Stimulated activated CD8-positive, alpha-beta memory T cell treated with anti-CD3 and anti-CD28 coated beads, Interleukin-15, amount 100 ng/mL, for 4 hours (primary cell): ENCODE measurements at places on chromosomes 3 and 15.

GRCh38 chr3:25904206-25904605 is 114.3 kb downstream of the OXSM start:
- DNase-seq = no peak

- no peak for DNase-seq
These were observed 6.5 kb upstream of the TM4SF18 start for GRCh38 chr3:149339931-149340309.

DNA sequence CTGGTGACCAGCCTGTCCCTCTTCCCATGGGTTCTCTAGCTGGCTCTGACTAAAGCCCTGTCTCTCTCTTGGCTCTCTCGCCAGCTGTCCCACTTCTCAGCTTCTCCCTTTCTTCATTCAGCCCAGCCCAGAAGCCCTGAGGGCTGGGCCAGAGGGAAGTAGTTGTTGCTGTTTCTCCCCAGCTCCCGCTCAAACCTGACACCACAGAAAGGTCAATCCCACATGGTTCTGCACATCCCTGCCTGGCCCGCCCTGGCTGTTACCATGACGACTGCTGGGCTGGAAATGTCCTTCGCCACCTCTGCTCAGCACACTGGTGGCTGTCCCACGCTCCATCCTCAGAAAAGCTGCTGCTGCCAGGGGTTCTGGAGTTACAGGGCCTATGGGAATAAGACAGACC is 25.9 kb downstream of the CCDC32 start:
- DNase-seq = no peak

DNA sequence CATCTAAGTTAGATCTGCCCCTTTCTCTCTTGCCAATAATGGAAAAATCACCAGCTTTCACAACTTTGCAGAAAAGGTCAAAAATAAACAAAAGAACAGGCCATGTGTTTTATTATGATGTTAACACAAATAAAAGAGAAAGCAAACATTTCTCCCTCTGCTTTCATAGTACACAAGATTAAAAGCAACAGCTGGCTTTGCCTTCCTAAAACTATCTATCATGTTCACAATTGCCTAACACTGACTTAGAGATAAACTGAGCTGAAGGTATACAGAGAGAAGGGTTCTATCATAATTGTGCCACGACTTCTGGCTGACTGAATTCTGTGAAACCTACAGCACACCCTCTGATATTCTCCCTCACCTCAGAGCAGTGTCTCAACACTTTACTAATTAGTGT is 29.4 kb downstream of the AADAC start:
- no peak for DNase-seq

DNA sequence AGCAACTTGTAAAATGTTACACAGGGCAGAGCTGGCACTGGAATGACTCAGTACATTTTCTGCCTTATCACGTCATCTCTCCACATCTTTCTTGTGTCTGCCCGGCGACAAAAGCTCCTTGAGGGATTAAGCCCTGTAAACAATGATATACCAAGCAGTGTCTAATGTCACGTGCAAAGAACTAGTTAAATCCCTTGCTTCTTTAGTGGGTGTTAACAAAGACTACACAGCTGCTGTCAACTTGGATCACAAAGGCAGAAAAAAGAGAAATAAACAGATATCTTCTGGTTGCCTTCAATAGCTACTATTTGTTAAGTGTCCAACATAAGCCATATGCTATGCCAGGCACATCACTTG is 48.1 kb upstream of the FRMD4B start:
- DNase-seq = no peak

DNA sequence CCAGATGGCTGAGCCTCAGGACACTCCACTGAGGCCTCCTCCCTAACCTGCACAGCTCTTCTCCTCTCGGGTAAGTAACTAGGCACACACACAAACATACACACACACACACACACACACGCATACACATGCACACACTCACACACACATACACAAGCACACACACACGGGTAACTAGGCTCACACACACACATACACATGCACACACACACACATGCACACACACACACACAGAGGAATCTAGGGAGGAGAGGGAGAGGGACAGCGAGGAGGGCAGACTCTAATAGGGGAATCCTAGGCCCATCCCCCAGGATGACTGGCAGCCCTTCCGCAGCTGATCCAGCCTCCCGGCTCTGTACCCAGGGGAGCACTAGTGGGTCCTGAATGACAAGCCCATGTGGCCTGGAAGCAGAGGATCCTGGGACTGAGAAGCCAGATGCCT is 177.4 kb upstream of the LINGO1 start:
- no peak for DNase-seq

DNA sequence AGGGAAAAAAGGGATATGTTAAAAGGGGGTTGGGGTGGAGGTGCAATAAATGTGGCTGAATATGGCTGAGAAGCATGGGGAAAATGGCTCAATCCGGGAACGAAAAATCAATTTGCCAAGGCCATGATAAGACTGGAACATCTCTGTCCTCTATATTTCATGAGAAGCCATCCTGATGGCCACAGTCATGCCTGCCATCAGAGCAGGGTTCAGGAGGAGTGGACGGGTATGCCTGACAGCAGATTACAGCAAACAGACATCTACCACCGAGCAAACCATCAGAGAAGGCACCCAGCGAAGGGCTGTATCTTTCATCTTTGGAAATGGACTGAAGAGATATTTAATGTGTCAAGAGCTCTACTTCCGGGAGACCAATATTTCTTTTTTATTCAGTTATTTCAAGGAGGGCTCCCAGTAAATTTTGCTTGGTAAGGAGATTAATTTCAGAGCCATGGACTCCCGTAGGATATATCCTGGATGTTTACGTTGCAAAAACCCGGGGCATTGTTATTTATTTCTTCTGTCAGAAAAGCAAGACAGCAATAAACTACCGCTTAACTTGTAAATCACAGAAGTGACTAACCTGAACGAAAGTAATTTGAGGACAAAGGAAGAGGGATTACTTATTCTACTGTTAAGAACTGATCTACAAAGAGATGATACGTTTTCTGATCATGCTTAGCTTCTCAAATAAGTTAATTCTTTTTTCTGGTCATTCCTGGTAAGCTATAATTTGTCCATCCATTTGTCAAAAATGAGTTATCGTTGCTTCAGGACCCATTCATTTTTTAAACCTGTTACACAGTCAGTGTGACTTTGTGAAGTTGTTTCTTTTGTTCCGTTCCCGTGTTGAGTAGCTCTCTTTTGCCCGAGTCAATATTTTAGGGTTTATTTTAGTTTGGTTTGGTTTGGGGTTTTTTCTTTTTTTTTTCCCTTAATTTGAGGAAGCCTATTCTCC is 80.6 kb upstream of the CHD2 start:
- no peak for DNase-seq

GRCh38 chr15:72319360-72319984 is 485 bp downstream of the CELF6 start:
- no peak for DNase-seq

GRCh38 chr3:66475386-66476020 is 25.3 kb downstream of the LRIG1 start:
- DNase-seq = no peak

- DNase-seq = no peak
These were observed 34.9 kb upstream of the POU1F1 start for GRCh38 chr3:87311309-87311708.

- no peak for DNase-seq
These were observed 135.2 kb downstream of the VGLL4 start for GRCh38 chr3:11508346-11509172.

DNA sequence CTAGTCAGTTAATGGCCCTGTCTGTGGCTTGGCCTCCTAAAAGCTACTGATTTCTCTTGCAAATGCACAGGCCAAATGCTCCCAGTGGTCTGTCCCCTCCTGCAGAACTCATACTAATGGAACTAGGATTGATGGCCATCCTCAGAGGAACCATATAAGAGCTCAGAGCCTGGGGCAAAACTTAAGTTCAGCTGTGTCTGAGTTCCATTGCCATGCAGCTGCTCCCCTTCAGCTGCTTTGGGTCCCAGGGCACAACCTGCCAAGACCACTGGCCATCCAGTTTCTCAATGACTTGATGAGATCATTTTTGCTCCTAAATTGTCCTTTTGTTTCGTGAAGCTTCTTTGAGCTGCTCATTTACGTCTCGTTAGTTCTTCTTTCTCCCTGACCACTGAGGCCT is 529.5 kb upstream of the TBL1XR1 start:
- DNase-seq = no peak

DNA sequence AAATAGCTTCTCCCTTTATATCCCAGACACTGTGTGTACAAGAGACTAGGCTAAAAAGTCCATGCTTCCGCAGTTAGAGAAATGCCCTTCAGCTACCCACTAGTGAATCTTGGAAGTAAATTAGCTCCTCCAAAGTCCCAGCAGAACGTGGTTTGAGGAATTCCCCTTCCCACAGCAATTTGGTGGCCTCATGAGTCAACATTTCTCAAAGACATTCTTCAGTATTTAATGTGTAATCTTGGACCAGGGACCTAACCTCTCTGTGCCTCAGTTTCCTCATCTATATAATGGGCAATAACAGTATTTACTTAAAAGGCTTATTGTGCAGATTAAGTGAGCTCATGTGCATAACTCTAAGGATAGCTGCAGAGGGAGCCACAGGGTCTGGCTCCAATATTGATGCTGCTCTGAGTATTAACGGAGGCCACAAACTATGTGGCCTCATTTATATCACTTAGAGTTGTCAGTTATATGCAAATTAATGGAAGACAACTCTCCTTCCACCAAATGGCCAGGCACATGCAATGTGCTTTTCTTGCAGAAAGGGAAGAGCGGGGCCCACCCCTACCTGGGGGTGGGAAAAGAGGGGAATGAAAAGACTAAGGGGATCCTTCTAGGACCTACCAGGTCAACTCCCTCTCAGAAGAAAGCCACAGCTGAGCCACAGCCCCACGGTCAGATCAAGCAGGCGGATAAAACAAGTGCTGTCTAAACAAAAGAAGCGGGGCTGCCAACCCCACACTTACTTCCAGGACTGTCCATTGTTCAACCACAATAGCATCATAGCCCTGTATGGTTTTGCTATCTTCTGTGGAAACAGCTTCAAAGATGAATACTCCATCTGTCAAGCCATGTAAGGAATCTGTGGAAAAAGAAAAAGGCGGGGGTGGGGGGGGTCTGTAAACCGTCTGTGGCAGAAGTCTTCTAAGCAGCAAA is 92.4 kb downstream of the OXNAD1 start:
- DNase-seq = no peak

DNA sequence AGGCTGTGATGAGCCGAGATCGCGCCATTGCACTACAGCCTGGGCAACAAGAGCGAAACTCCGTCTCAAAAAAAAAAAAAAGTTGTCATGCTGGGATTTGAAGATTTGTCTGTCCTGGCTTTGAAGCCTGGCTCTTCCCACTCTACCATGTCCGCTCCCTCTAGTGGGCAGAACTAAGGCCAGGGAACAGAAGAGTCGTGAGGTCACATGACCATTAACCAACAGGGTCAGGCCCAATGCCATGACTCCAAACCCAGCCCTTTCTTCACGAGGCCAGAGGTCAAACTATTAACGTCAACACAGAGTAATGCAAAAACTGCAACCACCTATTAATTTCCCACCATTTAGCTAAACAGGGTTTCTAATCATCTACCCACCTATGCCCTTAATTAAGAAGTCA is 212.1 kb downstream of the ADAMTS17 start:
- DNase-seq = no peak

DNA sequence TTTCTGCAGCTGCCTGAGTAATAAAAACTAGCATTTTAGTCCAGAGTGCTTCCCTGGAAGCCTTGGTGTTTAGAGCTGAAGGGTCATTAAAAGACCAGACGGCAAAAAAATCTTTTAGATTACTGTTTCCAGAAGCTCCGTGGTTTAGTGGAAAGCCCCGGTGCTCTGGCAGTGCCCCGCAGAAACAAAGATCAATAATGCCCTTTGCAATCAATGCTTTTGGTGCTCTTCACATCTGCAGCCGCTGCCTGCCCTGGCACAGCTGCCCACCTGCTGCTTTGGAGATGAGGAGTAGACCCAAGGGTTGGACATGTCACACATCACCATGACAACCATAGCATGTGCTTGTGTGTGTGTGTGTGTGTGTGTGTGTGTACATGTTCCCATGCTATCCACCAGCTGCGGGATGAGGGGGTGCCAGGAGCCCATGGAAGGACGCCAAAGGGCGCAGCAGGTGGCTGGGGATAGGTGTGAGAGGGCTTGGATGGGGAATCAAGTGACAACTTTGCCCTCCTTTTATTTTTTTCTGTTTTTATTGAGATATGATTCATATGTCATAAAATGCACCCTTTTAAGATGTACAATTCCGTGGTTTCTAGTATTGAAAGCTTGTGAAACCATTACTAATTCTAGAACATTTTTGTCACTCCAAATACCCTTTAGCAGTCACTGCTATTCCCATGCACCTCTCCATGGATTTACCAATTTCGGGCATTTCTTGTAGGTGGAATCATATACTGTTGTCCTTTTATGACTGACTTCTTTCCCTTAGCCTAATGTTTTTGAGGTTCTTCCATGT is 75.7 kb upstream of the KLHL25 start:
- DNase-seq = no peak

- no peak for DNase-seq
These were observed 66.9 kb upstream of the MYO5C start for GRCh38 chr15:52362497-52362896.

DNA sequence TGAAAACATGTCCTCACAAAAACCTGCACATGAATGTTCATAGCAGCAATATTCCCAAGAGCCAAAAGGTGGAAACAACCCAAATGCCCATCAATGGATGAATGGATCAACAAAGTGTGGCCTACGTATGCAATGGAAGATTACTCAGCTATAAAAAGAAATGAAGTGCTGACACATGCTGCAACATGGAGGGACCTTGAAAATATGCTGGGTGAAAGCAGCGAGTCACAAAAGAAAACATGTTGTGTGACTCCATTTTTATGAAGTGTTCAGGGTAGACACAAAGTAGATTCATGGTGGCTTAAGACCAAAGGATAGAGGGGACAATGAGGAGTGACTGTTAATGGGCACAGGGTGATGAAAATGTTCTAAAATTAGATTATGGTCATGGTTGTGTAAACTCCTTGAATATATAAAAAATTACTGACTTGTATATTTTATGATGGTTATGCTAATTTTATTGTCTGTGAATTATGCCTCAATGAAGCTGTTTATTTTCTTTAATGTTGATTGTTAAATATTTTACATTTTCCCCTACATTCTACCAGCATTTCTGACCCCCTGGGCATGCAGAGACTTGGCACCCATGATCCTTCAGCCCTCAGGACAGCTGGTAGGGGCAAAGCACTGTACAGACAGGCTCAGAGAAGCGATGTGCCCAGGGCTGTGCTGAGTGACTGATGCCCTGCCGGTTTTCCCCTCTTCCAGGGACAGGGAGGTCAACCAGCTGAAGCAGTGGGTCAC is 37.8 kb downstream of the CFAP100 start:
- DNase-seq = no peak

GRCh38 chr3:160162440-160162839 is 62.8 kb upstream of the C3orf80 start:
- DNase-seq = no peak

- no peak for DNase-seq
These were observed 29.8 kb upstream of the RPL29 start for GRCh38 chr3:52025453-52025852.

- no peak for DNase-seq
These were observed 35.9 kb downstream of the CFAP91 start for GRCh38 chr3:119738741-119739140.

DNA sequence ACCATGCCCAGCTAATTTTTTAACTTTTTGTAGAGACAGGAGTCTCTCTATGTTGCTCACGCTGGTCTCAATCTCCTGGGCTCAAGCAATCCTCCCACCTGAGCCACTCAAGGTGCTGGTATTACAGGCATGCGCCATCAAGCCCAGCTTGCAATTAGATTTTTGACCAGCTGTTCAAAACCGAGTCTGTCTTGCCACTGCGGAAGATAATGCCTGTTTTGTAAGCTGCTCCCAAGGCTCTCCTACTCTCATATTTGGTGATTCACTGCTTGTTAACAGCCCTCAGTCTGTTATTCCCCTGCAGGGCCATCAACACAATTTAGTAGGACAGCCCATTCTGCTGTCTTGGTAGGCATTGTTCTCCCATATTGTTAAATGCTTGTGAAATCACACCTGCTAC is 17.8 kb upstream of the MCCC1 start:
- DNase-seq = no peak
